ENCODE measurements at places on chromosomes 12 and 14.

DNA sequence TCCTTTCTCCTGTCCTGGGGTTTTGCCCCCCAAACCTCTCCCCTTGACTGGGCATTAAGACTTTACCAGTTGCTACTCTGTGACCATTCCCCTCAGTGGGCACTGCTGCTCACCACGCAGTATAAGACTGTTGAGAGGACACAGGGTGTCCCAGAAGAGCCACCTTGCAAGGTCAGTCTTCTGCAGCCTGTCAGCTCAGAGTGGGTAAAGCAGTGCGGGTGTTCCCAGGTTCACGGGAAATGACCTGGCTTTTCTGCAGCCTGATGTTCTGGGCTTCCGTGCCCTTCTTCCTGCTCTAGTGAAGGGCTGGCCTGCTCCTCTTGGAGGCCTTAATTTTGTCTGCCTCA, 34.2 kb downstream of the KCNA1 start:
- no peak for DNase-seq
- no peaks in the 10 kb centered on the region for H3K36me3 ChIP-seq
- no peak overlapping the region for H3K4me3 ChIP-seq
- H3K27me3 ChIP-seq: peaks cover 4% of the 10 kb centered on the region

- H3K36me3 ChIP-seq: peaks cover 2% of the 10 kb centered on the region
- no peak overlapping the region for H3K4me3 ChIP-seq
- H3K27me3 ChIP-seq: peaks cover 12% of the 10 kb centered on the region
- H3K4me1 ChIP-seq: peaks cover 23% of the 10 kb centered on the region
- DNase-seq: no peak
- H3K27ac ChIP-seq: no peak overlapping the region
Measured at GRCh38 chr12:48812389-48812788, 5.9 kb upstream of the CACNB3 start.

DNA sequence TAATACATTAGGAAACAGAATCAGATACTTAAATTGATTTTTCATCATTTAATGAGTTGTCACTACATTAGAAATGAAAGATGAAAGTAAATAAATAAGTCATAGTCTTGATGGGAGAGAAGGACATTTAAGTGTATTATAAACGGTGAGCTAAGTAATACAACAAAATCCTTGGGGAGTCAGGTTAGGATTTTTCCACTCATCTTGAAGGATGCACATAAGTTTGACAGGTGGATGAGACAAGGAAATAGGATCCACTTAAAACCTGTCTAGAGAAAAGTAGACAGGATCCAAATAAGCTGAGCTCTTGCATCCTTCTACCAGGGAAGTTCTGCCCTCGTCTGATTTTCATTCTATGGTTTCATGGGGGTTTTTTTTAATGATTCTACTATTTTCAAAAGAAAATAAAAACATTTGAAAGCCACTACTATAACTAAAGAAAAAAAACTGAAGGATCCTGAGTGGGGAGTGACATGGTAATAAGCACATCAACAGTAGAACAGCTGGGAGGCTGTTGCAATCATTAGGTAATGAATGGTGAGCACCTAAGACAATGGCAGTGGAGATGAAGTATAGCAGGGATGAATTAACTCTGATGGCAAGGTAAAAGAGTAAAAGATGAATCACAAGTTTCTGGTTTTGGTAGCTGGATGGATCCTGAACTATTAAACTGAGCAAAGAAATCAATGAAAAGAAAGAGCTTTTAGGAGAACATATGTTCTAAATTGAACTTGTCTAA, 17.0 kb downstream of the CEP128 start:
- H3K27ac ChIP-seq: no peak overlapping the region
- H3K4me1 ChIP-seq: peaks cover 25% of the 10 kb centered on the region
- H3K4me3 ChIP-seq: no peak overlapping the region
- H3K27me3 ChIP-seq: no peaks in the 10 kb centered on the region

- H3K27me3 ChIP-seq: no peaks in the 10 kb centered on the region
- no peak overlapping the region for H3K27ac ChIP-seq
Measured at GRCh38 chr12:97118796-97119375, 211.8 kb downstream of the NEDD1 start.
